ENCODE measurements at places on chromosomes 16 and 17. TPM values are rescaled to one million over a fixed set of nuclear protein-coding genes. Genes with fewer than 3 reads are reported as not detected.

TNP2 gene
- 10.2 TPM for total RNA-seq

CORO1A gene
- 4.4 TPM for total RNA-seq

SYCE1L gene
- 7.8 TPM for total RNA-seq

IGFBP4 gene
- 76.7 TPM for total RNA-seq

KRT38 gene
- total RNA-seq: not detected

XAF1 gene
- total RNA-seq: 39.6 TPM

KRT25 gene
- total RNA-seq: 1.3 TPM

KRTAP4-6 gene
- total RNA-seq: not detected

MYH2 gene
- total RNA-seq: 0.99 TPM

HS3ST6 gene
- total RNA-seq: 1.6 TPM

IRX6 gene
- 0.63 TPM for total RNA-seq

PDILT gene
- 10.1 TPM for total RNA-seq

NACA2 gene
- 31.1 TPM for total RNA-seq

BRIP1 gene
- 7.5 TPM for total RNA-seq

VWA3A gene
- 5.0 TPM for total RNA-seq

ATP2A3 gene
- 8.0 TPM for total RNA-seq

SLFN12 gene
- total RNA-seq: 2.9 TPM

RHBDF2 gene
- total RNA-seq: 26.3 TPM

SLC7A6OS gene
- total RNA-seq: 24.3 TPM

CDH1 gene
- 0.94 TPM for total RNA-seq
